ENCODE measurements at places on chromosomes 1 and 21. TPM values are rescaled to one million over a fixed set of nuclear protein-coding genes. Genes with fewer than 3 reads are reported as not detected.

GRCh38 chr1:24972221-24972914 is 42.3 kb upstream of the RUNX3 start:
- peaks cover 3% of the 10 kb centered on the region for H3K4me1 ChIP-seq
- H3K4me3 ChIP-seq, result no peak overlapping the region
- no peaks in the 10 kb centered on the region for H3K27me3 ChIP-seq
- peak overlapping the region; percentile 24 for H3K27ac ChIP-seq
- no peak for DNase-seq

- H3K27ac ChIP-seq, result no peak overlapping the region
- no peaks in the 10 kb centered on the region for H3K4me1 ChIP-seq
- DNase-seq, result peak; percentile 96
- peaks cover 71% of the 10 kb centered on the region for H3K27me3 ChIP-seq
- H3K36me3 ChIP-seq, result no peaks in the 10 kb centered on the region
- H3K4me3 ChIP-seq, result peak overlapping the region; percentile 48
Observed at GRCh38 chr1:160083968-160084770, 2.8 kb downstream of the KCNJ9 start.

The FAM167B gene
- total RNA-seq, result 1.1 TPM

DNA sequence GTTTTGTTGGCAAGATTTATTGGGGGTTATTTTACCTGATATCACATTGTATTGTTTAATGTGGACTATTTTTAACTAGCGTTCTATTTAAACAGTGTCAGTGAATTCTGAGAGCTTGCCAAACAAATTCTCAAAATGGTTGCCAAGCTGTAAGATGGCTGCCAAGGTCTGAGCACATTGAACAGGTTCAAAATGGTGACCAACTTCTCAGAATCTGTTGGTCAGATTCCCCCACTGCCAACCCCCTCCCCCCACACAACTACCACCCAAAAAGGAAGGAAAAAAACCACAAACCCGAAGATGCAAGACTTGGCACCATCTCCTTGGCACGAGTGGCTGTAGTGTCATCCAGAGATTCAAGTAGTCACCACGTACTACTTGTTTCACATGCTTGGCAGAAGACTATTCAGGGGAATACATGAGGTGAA is 159.1 kb downstream of the NFIA start:
- no peak overlapping the region for H3K27ac ChIP-seq
- DNase-seq, result no peak
- no peaks in the 10 kb centered on the region for H3K36me3 ChIP-seq
- no peak overlapping the region for H3K4me3 ChIP-seq

The GCSAML gene
- total RNA-seq, result not detected

GRCh38 chr1:24309762-24310485 is 9.2 kb upstream of the GRHL3 start:
- H3K27ac ChIP-seq, result no peak overlapping the region
- no peaks in the 10 kb centered on the region for H3K36me3 ChIP-seq
- no peak overlapping the region for H3K4me3 ChIP-seq
- DNase-seq, result no peak
- H3K4me1 ChIP-seq, result no peaks in the 10 kb centered on the region

The TCHHL1 gene
- not detected for total RNA-seq

The PPIAL4G gene
- total RNA-seq, result 0.09 TPM

The TNFRSF18 gene
- total RNA-seq, result 0.69 TPM

The CYP4A11 gene
- 0.59 TPM for total RNA-seq

The PRAMEF13 gene
- total RNA-seq, result not detected

- H3K27ac ChIP-seq, result no peak overlapping the region
- no peak overlapping the region for H3K4me3 ChIP-seq
- no peak for DNase-seq
- H3K27me3 ChIP-seq, result no peaks in the 10 kb centered on the region
- no peaks in the 10 kb centered on the region for H3K4me1 ChIP-seq
Observed at GRCh38 chr1:194367121-194367520, 1180.7 kb upstream of the B3GALT2 start.

DNA sequence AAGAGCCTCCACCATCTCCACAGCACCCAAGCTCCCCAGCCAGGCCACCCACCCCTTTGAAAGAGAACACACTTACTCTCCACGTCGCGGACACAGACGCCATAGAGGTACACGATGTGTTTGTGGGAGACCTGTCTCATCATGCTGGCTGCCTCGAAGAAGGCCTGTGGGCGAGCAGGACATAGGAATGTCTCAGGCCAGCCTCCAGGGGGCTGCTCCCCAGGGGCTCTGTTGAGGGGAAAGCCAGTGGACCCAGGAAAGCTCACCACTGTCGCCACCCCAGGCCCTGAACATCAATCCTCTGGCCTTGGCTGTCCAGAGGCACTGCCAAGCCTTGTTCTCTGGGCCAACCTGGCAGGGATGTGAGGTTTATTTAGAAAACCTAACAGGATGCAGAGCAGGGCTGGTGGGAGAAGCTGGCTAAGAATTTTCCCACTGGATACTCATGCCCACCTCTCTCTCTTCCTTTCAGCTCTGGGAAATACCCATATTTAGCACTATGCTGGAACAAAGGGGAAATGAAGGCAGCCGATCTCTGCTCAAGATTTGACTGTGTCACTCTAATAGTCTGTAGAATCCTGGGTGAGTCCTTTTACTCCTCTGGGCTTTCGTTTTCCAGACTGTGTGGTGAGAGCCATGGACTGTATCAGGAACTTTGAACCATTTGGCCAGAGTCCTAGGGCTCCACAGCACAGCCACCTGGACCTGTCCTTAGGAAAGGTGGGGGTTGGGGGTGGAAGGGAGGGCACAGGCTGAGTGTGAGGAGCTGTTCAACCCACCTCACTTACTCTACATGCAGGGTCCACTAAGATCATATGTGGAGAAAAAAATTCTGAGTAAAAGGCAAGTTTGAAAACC is 101.9 kb downstream of the RAVER2 start:
- H3K27ac ChIP-seq, result no peak overlapping the region
- H3K4me3 ChIP-seq, result no peak overlapping the region
- H3K36me3 ChIP-seq, result peaks cover 16% of the 10 kb centered on the region
- H3K4me1 ChIP-seq, result no peaks in the 10 kb centered on the region

The ERICH3 gene
- total RNA-seq, result not detected

The RRAGC gene
- 30.8 TPM for total RNA-seq

DNA sequence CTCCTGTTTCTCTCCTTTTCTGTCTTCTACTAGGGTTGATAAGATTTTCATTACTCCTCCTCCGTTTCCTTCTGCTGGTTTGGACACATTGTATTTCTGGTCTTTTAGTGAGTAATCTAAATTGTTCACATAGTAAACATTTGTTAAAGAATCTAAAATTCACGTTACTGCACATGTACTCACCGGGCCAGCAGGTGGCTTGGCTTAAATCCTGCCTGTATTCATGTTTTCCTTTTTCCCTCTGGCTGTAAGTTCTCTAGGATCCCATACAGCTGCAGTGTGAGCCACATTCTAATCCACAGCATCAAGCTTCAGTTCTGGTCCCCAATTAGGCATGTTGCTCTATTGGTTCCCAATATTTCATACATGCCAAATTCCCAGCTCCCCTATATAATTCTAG is 958.3 kb downstream of the ADGRL2 start:
- H3K36me3 ChIP-seq, result no peaks in the 10 kb centered on the region
- H3K4me1 ChIP-seq, result no peaks in the 10 kb centered on the region
- DNase-seq, result no peak

GRCh38 chr1:1971688-1972087 is 31.9 kb downstream of the CFAP74 start:
- H3K4me1 ChIP-seq, result no peaks in the 10 kb centered on the region
- no peak for DNase-seq
- no peak overlapping the region for H3K4me3 ChIP-seq

- H3K4me3 ChIP-seq, result no peak overlapping the region
- H3K36me3 ChIP-seq, result no peaks in the 10 kb centered on the region
- H3K27me3 ChIP-seq, result no peaks in the 10 kb centered on the region
- H3K4me1 ChIP-seq, result no peaks in the 10 kb centered on the region
Observed at GRCh38 chr1:66435541-66435940, 98.4 kb upstream of the SGIP1 start.

DNA sequence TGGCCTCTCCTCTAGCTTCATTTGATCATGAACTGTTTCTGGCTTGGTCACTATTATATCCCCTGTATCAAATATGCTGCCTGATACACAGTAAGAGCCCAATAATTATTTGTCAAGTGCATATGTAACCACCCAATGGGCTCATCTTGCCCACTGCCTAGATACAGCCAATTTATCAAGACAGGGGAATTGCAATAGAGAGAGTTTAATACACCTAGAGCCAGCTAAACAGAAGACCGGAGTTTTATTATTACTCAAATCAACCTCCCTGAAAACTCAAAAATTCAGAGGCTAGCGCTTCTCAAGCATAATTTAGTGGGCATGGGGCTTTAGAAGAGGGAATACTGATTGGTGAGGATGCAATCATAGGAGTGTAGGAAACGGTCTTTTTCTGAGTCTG is 18.3 kb upstream of the UAP1 start:
- no peaks in the 10 kb centered on the region for H3K4me1 ChIP-seq
- H3K27ac ChIP-seq, result no peak overlapping the region
- H3K4me3 ChIP-seq, result no peak overlapping the region

The PRRX1 gene
- total RNA-seq, result not detected

The SYNC gene
- 0.18 TPM for total RNA-seq

DNA sequence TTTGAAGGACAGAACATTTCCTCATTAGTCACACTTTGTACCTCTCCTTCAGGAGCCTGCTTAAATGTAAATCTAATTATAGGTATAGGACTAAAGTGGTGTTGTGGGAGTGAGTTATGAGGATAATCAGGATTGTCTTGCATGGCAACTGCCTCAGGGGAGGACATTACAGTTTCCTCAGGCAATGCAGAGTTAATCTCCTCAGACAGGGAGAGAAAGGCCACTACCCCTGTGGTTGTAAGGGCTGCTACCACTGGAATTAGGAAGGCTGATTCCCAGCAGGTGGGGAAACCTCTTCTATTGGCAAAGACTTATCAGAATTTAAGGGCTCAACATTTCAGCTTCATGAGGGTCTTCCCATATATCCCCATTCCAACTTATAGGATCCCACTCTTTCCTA is 286.8 kb upstream of the PBX1 start:
- H3K27me3 ChIP-seq, result no peaks in the 10 kb centered on the region
- no peaks in the 10 kb centered on the region for H3K36me3 ChIP-seq
- no peak overlapping the region for H3K4me3 ChIP-seq
- H3K27ac ChIP-seq, result no peak overlapping the region
- no peak for DNase-seq

- H3K27me3 ChIP-seq, result no peaks in the 10 kb centered on the region
- H3K4me3 ChIP-seq, result no peak overlapping the region
- peaks cover 3% of the 10 kb centered on the region for H3K4me1 ChIP-seq
- no peak overlapping the region for H3K27ac ChIP-seq
- peak; percentile 79 for DNase-seq
Observed at GRCh38 chr1:4931486-4931885, 277.1 kb downstream of the AJAP1 start.

DNA sequence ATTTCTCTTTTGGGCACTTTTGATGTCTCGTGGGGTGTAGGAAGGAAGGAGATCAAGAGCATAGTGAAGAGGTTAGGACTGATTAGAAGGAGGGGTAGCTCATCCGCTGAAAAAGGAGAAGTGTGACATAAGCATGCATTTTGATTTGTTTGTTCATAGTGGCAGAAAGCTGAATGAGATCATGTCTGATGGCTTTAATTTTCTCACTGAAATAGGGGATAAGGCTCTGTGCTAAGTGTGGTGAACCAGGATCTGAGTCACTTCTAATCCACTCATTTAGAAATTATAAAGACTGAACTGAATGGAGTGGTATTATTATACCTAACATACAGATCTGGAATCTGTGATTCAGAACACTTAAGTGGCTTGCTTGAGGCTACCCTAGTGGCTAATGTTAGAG is 344.5 kb downstream of the PDE4B start:
- no peaks in the 10 kb centered on the region for H3K36me3 ChIP-seq
- no peak overlapping the region for H3K27ac ChIP-seq
- no peaks in the 10 kb centered on the region for H3K4me1 ChIP-seq
- no peaks in the 10 kb centered on the region for H3K27me3 ChIP-seq

- H3K27ac ChIP-seq, result no peak overlapping the region
- no peaks in the 10 kb centered on the region for H3K4me1 ChIP-seq
- H3K27me3 ChIP-seq, result no peaks in the 10 kb centered on the region
- H3K36me3 ChIP-seq, result no peaks in the 10 kb centered on the region
- DNase-seq, result no peak
- H3K4me3 ChIP-seq, result no peak overlapping the region
Observed at GRCh38 chr1:31694069-31694963, 9.5 kb downstream of the COL16A1 start.

GRCh38 chr1:162416215-162416614 is 4.3 kb upstream of the SH2D1B start:
- peaks cover 15% of the 10 kb centered on the region for H3K4me1 ChIP-seq
- no peak overlapping the region for H3K4me3 ChIP-seq
- DNase-seq, result no peak
- H3K36me3 ChIP-seq, result no peaks in the 10 kb centered on the region

DNA sequence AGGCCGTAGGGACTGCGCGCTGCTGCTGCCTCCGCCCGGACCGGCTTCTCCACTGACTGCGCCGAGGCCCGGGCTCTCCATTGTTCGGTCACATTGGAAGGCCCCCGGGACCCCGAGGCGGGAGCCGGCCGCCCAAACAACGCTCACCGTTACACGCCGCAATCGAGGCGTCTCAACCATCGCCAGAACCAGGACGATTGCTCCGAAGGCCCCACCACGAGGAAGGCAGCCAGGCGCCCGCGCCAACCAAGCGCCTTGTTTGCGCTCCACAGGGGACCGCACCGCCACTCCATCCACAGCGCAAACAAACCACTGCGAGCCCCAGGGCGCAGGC is 595 bp downstream of the GLUL start:
- H3K36me3 ChIP-seq, result peaks cover 43% of the 10 kb centered on the region
- H3K27me3 ChIP-seq, result no peaks in the 10 kb centered on the region
- peak overlapping the region; percentile 85 for H3K27ac ChIP-seq
- DNase-seq, result no peak
- H3K4me1 ChIP-seq, result peaks cover 9% of the 10 kb centered on the region
- H3K4me3 ChIP-seq, result peak overlapping the region; percentile 97

DNA sequence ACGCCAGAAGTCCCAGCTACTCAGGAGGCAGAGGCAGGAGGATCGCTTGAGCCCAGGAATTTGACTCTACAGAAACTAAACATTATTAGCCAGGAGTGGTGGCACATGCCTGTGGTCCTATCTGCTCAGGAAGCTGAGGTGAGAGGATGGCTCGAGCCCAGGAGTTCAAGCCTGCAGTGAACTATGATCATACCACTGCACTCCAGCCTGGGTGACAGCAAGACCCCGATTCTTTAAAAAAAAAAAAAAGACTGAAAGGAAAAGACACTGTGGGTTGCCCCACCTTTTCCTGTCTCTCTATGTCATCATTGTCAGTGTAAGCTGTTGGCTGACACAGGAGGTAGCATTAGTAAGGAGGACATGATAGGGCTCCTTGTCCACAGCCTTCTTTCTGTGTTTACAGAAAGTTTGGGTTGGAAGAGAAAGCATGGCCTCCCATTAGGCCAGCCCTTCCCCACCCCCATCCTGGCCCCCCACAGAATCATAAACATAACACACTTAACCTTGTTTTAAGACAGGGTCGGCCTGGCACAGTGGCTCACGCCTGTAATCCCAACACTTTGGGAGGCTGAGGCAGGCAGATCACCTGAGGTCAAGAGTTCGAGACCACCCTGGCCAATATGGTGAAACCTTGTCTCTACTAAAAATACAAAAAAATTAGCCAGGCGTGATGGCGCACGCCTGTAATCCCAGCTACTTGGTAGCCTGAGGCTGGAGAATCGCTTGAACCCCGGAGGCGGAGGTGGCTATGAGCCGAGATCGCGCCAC is 20.6 kb upstream of the RCAN3 start:
- H3K4me3 ChIP-seq, result no peak overlapping the region
- no peak for DNase-seq

The KIF14 gene
- 20.9 TPM for total RNA-seq

- peak within 1 kb of the TSS; percentile 92 for H3K4me3 ChIP-seq
- no peaks in the 10 kb centered on the region for H3K4me1 ChIP-seq
- H3K36me3 ChIP-seq, result no peaks in the 10 kb centered on the region
- no peak within 1 kb of the TSS for H3K27ac ChIP-seq
- DNase-seq, result peak; percentile 94
Observed at GRCh38 chr1:98661544-98662355, at the start of gene SNX7. Gene SNX7, plus strand, starts transcription at chr1:98661721. Its CDS starts 11 bp downstream, at chr1:98661732.

Data from endodermal cell (in vitro differentiated cells).